ENCODE measurements at places on chromosomes 2 and 18.
A peak's percentile ranks its signal among the peaks of the same experiment; 100 is the strongest.

GRCh38 chr2:25237764-25238163 is 69.4 kb upstream of the POMC start:
- DNase-seq: no peak

DNA sequence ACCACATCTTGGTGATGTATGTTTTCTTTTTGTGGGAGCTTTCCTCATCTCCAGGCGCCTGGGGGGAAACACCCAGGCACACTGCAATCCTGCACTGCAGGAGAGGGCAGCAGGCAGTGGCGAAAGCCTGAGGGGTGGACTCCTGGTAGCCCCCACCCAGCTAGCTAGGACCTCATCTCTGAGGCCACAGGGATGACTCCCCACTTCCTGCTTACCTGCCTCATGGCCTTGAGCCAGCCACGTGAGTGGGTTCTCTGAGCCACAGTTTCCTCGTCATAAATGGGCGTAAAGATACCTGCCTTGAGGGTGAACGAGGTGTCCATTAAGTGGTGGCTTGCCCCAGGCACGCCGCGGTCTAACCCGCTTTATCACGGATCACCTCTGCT is 19.1 kb downstream of the TRAF3IP1 start:
- DNase-seq: no peak

DNA sequence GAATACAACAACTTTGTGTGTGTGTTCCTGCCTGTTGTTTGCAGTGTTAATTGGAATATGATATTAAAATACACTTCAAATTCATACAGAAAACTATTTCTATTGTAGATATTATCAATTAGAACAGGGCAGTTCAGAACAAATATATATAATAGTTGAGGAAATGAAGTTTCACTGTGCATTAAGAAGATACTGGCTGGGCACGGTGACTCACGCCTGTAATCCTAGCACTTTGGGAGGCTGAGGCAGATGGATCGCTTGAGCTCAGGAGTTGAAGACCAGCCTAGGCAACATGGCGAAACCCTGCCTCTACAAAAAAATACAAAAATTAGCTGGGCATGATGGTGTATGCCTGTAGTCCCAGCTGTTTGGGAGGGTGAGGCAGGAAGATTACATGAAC is 79.3 kb downstream of the ASAP2 start:
- no peak for DNase-seq

DNA sequence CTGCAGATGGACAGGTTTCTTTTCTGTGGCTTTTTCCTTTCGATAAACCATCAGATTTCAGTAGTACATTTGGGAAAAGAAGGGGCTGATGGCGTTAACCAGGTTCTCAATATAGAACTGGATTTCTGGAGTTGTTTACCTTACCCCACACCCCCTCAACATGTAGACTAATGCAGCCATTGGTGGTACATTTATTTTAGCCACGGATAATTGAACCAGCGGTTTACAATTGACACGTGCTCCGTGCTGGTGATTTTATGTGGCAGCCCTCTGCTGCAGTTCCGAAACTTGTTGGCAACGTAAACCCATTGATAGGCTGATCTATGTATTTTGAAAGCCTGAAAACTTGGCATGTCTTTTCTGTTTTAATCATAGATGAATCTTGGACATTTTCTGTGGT is 5.4 kb downstream of the SOX11 start:
- DNase-seq: no peak

DNA sequence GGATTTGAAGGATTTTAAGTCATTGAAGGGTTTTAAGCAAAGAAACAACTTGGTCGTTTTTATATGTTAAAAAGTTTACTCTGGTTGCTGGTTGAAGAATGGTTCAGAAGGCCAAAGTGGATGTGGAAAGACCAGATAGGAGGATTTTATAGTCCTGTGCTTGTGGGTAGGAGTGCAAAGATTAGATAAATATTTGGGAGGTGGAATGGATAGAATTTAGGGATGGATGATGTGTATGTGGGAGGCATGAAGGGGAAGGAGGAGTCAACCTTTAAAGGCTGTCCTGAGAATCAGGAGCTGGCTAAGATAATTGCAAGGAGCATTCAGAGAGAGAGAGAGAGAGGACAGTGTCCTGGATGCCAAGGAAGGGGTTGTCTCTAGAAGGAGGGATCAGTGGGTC is 190.1 kb upstream of the SPRED2 start:
- no peak for DNase-seq

- no peak for DNase-seq
These were observed 154.2 kb downstream of the LTBP1 start for GRCh38 chr2:33100921-33101320.

GRCh38 chr18:33372442-33372841 is 68.1 kb downstream of the CCDC178 start:
- no peak for DNase-seq

DNA sequence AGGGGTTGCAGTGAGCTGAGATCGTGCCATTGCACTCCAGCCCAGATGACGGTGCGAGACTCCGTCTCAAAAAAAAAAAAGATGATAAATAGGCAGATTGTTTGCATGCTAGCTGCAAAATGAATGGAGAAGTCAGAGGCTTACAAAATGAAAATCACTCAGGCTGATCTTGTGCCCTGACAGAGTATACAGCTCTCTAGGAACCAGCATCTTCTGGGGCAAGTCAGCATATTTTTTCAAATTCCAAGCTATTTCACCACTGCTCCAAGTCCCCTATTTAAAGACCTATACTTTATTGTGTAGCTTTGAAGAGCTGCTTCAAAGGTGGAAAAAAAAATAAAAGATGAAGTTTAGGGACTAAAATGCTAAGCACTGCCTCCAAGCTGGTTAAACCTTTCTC is 6.1 kb downstream of the E2F6 start:
- DNase-seq: no peak

GRCh38 chr2:162043132-162043531 is 30.9 kb downstream of the DPP4 start:
- no peak for DNase-seq

GRCh38 chr2:160325418-160325817 is 125.3 kb upstream of the ITGB6 start:
- DNase-seq: no peak

GRCh38 chr18:78873926-78874500 is 105.6 kb upstream of the SALL3 start:
- peak; percentile 13 for DNase-seq

DNA sequence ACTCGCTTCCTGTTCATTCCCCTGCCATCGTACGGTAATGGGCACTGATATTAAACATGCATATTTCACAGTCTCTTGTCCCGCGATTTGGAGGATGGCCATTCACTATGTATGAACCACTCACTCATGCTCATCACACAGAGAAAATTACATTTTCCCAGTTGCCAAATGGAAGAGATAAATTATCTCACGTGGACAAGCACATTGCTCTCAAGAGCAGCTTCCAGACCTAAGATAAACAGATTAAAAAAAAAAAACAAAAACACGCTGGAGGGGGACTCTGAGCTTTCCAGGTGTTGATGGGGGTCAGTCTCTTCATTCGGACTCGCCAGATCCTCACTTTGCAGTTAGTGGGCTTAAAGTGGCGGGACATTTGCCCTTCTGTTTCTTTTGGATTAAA is 1.7 kb upstream of the MAPK4 start:
- no peak for DNase-seq

DNA sequence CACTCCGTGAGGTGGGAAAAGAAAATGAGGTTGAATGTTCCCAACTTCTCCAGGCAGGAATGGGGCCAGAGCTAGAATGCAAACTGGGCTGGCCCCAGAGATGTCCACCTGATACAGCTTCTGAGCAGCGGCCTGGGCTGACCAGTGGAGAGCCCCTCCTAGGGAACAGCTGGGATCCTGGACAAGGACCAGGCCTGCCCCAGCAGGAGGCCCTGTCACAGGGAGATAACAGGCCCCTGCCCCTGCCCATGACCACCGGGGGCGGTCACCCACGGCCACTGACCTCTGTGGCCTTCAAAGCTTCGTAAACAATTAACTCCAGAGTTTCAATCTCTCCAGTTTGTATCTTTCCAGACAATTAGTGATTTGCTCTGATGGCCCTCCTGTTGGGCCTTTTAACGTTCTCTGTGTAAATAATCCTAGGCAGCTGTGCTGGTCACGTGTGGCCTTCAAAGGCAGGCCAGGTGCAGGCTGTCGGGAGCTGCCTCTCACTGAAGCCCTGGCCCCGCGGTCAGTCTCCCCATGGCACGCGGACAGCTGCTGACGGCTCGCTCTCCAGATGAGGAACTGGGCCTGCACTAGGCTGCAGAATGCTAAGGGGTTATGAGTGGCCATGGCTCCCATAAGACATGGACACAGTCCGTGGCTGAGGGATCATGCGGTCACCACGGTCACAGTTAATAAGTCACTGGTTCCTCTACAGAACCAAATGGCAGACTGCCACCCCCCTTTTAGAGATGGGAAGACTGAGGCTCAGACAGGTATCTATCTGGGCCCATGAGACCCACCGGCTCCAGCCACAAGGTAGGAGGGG is 9.2 kb downstream of the HS6ST1 start:
- no peak for DNase-seq

DNA sequence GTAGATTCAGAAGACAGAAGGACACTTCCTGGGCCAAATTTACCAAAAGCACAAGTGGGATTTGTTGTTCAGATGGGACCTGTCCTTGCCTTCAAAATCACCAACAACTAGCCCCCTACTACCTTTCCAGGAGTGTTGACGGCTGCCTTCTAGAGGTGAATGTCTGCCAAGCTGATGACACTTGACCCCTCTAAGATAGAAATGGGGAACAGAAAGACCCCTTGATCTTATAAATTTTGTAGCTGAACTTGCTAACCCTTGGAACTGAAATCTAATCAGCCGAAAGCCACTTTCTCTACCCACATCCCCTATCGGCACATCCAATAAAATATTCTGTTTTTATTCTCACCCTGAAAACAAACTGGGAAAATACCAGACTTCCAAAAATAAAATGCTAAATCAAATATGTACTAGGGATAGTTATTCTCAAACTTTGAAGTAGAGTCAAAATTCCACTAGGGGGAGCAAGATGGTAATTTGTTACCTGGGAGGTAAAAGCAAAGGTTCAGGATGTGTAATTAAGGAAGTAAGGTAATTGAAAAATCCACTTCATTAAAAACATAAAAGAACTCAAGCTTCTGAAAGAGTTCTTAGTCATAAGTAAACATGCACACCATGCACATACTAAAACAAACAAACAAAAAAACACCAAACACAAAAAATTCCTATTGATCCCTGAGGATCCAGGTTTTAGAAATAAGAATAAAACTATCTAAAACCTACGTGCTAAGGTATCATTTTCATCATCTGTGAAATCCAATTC is 119.2 kb downstream of the ANKRD44 start:
- DNase-seq: no peak

GRCh38 chr2:43293744-43294695 is 67.6 kb upstream of the ZFP36L2 start:
- DNase-seq: peak; percentile 98

DNA sequence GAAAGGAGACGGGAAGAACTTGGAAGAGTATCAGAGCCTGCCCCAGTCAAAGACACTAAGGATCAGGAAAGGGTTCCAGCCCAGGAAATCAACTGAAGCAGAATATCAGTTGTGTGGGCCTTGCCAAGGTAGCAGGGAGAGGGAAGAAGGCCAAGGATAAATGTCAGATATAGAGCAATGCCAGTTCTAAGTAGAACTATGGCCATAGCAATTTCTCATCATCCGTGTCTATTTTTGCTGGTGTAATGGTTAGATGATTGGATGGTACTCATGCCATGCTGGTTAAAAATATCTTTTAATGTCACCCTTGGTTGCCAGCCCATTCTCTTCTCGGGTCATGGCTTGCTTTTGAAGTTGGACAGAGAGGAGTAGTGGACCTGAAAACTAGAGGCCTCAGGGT is 41.9 kb downstream of the MAIP1 start:
- no peak for DNase-seq

- no peak for DNase-seq
These were observed 187.4 kb downstream of the RDH14 start for GRCh38 chr2:18373081-18373480.

- DNase-seq: no peak
These were observed 247.0 kb downstream of the KCNH7 start for GRCh38 chr2:162591403-162592083.

DNA sequence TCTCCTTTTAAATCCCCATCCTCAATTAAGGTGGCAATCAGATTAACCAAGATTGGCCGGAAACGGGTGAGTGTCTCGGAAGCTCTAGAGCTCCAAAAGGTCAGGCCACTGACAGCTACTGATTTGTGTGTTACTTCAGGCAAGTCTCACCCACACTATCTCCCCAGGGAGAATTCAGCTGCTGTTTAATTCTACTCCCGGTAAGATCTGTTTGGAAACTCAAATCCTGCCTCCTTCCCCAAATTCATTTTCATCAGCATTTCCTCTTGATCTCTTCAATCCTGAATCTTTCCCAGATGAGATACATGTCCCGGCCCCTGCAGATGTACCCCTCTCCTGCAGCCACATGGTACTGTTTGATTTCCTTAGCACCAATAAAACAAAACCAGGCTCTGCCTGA is 34.9 kb downstream of the EFR3B start:
- DNase-seq: no peak

DNA sequence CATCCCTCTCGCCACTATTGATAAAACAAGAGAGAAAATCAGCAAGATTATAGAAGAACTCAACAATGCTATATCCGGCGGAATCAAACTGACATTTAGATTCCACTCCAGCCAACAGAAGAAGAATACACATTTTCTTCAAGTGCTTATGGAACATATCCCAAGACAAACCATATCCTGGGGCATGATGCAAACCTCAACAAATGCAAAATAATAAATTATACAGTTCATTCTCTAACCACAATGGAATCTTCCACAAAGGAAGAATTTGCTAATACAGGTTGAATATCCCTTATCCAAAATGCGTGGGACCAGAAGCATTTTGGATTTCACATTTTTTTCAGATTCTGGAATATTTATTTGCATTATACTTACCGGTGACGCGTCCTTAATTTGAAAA is 51.4 kb upstream of the YPEL5 start:
- DNase-seq: no peak

DNA sequence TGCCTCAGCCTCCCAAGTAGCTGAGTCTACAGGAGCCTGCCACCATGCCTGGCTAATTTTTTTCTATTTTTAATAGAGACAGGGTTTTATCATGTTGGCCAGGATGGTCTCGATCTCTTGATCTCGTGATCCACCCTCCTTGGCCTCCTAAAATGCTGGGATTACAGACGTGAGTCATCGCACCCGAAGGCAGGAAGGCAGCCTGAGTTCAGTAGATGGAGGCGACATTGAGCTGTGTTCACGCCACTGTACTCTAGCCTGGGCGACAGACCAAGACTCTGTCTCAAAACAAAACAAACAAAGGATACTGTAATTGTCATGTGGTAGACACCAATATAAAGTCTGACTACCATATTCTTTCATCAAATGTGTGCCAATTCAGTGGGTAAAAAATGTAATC is 500.9 kb upstream of the DSEL start:
- no peak for DNase-seq
